Fibroblast of villous mesenchyme (primary cell): ENCODE measurements at places on chromosomes 16 and 17. TPM values are rescaled to one million over a fixed set of nuclear protein-coding genes. Genes with fewer than 3 reads are reported as not detected.
A peak's percentile ranks its signal among the peaks of the same experiment; 100 is the strongest.

- DNase-seq, result peak; percentile 78
Observed at GRCh38 chr16:57736419-57737351, 1.1 kb downstream of the KATNB1 start.

DNA sequence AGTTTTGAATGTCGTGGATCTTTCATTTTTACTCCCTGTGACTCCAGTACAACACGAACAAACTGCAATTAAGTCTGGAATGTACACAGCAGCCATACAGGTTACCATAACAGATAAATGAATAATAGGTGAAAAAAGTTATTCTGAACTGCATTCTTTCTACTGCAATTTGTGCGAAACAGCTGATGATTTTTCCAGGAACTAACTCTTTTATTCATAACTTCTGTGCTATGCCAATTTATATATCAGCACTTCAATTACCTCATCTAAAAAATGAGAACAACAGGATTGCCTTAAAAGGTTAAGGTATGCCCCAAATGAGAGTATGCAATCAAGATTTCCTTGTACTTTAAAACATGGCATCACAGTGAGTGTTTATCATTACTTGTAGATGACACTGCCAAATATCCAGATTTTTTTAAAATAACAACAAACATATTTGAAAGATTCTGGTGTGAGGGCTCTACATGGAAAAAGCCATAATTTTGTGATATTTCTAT lies 238.9 kb downstream of the CDH8 start:
- no peak for DNase-seq

- DNase-seq, result peak; percentile 39
Observed at GRCh38 chr17:75240394-75241142, 20.8 kb downstream of the GGA3 start.

- DNase-seq, result peak; percentile 23
Observed at GRCh38 chr17:182050-182751, 751 bp upstream of the DOC2B start.

GRCh38 chr17:1638624-1639300 lies 6.8 kb downstream of the SCARF1 start:
- no peak for DNase-seq

DNA sequence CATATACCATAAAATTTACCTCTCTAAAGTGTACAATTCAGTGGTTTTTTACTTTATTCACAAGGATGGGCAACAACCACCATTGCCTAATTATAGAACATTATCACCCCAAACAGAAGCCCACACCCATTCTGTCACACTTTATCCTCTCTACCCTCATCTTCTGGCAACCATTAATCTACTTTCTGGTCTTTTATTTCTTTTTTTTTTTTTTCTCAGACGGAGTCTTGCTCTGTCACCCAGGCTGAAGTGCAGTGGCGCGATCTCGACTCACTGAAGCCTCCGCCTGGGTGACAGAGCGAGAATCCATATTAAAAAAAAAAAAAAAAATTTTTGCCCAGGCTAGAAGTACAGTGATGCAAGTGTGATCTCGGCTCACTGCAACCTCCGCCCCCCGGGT lies 90.7 kb upstream of the CLEC18B start:
- no peak for DNase-seq

DNA sequence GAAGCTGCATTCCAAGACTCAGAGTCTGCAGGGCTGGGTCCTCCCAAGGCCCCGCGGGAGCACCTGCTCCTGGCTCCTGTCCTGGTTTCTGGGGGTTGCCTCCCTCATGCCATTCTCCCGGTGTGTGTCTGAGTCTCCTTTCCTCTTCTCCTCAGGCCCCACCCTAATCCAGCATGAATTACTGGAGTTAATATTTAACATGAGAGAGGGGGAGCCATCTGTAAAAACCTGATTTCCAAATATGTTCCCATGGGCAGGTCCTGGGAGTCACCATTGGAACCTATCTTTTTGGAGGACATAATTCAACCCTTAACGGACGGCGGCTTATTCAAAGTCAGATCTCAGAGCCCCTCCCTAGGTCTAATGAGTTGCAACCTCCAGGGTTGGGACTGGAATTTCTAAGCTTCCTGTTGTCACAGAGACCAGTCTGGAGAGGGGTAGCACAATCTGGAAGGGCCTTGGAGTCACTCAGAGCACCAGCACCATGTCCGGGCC lies 5.4 kb downstream of the C17orf99 start:
- DNase-seq, result no peak

- DNase-seq, result no peak
Observed at GRCh38 chr16:79592186-79592585, 8.4 kb downstream of the MAF start.

Gene C16orf46
- 0.86 and 0.97 TPM in 2 replicates for total RNA-seq

GRCh38 chr16:8847145-8847544 lies 21.7 kb downstream of the CARHSP1 start:
- DNase-seq, result no peak

GRCh38 chr16:87803385-87803784 lies 37.6 kb upstream of the KLHDC4 start:
- no peak for DNase-seq

Gene DPEP1
- total RNA-seq, result not detected in 2 replicates

Gene LIMD2
- total RNA-seq, result 4.5 and 5.2 TPM in 2 replicates

Gene TP53TG3
- total RNA-seq, result 0.32 TPM in 1 of 2 replicates, not detected in the other

DNA sequence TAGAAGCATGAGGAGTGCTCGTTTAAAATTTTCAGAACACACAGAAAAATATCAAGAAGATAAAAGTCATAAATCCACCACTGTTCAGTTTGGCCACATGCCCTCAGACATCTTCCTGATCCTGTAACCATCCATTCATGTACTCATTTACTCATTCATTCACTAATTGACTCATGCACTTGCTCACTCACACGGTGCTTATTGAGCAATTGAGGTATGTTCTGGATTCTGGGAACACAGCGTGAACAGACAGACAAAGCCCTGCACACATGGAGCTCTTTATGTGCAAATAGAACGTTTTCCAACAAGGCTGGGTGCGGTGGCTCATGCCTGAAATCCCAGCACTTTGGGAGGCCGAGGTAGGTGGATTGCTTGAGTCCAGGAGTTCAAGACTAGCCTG lies 10.2 kb upstream of the NATD1 start:
- DNase-seq, result peak; percentile 53

GRCh38 chr17:10526517-10526916 lies 8.2 kb upstream of the MYH1 start:
- no peak for DNase-seq

Gene CORO6
- 5.6 and 7.4 TPM in 2 replicates for total RNA-seq

Gene ATP6V0A1
- 66.4 and 82.5 TPM in 2 replicates for total RNA-seq

DNA sequence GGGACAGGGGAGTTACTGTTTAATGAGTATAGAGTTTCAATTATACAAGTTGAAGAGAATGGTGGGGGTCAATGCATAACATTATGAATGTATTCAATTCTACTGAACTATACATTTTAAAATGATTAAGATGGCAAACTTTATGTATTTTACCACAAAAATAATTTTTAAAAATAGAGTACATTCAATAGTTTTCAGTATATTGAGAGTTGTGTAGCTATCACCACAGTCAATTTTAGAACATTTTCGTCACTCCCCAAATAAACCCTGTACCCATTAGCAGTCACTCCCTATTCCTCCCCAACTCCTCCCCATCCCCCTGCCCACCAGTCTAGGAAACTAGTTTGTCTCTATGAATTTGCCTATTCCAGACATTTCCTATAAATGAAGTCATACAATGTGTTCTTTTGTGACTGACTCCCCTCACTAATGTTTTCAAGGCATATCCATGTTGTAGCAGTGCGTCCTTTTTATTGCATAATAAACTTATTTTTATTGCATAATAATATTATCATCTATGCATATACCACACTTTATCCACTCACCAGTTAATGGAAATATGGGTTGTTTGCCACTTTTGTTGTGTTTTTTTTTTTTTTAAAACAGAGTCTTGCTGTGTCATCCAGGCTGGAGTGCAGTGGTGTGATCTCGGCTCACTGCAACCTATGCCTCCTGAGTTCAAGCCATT lies 52.5 kb upstream of the ERN1 start:
- DNase-seq, result no peak

- DNase-seq, result no peak
Observed at GRCh38 chr17:46045639-46046038, 46.6 kb downstream of the STH start.

GRCh38 chr17:31241116-31241515 lies 55.9 kb downstream of the OMG start:
- no peak for DNase-seq

DNA sequence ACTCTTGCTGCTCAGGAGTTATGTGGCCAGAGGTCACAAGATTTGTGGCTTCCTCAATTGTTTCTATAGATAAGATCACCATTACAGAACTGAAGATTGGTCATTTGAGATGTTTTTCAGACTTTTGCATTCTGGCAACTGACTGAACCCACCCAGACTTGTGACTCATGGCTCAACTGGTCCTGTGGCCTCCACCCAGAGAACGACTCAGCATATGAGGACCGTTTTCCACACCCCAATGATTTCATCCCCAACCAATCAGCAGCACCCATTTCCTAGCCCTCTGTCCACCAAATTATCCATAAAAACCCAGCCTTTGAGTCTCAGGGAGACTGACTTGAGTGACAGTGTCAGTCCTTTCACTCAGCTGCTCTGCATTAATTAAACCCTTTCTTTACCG lies 143.2 kb upstream of the ASIC2 start:
- peak; percentile 47 for DNase-seq

Gene ST6GALNAC2
- 0.86 and 1.9 TPM in 2 replicates for total RNA-seq

Gene NLRC3
- total RNA-seq, result not detected in 2 replicates
